NCI-H2029 treated with DMSO at 0.1 percent for 48 hours (cell line): ENCODE measurements at places on chromosomes 6 and 20.
A peak's percentile ranks its signal among the peaks of the same experiment; 100 is the strongest.

- DNase-seq, result peak; percentile 99
Measured at GRCh38 chr6:26043384-26044139, 43.7 kb upstream of the HFE start.

- no peak for DNase-seq
Measured at GRCh38 chr6:93183531-93183972, 235.8 kb downstream of the EPHA7 start.

DNA sequence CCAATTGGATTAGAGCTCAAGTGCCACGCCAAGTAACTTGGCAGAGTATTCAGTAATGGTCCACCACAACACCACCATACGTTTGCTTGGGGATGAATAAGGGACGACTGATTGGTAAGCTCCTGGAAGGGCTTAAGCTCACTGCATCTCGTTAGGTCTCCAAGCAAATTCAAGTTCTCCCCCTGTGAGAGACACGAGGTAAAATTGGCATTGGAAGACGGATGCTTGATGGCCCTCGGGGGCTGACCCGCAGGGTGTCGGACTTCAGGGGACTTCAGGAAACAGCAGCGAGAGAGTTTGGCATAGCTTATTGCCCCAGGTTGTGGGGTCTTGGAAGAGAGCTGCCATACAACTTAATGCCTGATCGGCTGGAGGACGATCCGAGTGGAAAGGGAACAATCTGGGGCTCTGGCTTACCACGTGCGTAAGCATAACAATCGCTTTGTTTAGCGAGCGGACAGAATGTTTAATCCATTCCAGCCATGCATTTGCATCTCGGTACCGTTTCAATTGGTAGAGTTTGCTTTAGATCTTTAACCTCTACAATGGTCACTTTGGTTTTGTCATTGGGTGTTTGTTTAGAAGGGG is 4.8 kb upstream of the ZNFX1 start:
- DNase-seq, result no peak

- no peak for DNase-seq
Measured at GRCh38 chr20:13325033-13325432, 104.0 kb downstream of the ISM1 start.

- DNase-seq, result no peak
Measured at GRCh38 chr6:144921206-144921975, 636.3 kb downstream of the UTRN start.

DNA sequence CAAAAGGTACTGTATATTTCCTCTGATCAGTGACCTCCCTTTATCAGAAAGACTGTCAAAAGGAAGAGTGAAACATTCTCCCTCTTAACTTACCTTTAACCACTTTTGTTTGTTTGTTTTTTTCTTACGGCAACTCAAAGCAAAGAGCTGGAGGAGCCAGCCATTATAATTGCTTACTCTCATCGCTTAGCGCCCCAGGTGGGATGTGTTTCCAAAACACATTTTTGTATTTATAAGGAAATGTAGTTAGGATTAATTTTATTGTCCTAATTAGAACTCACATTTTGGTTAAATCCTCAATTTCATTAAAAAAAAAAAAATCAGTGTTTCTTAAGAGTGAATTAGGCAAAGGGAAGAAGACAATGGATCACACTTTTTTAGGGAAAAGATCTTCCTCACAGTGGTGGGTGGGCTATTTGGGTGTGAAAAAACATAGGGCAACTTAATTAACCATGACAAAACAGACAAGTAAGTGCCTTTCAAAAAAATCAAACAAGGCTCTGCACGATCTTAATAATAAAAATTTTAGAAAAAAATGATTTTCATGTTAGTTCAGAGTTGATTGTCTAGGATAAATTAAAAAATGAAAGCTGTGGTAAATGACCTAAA is 1.2 kb upstream of the PHACTR2 start:
- DNase-seq, result no peak

DNA sequence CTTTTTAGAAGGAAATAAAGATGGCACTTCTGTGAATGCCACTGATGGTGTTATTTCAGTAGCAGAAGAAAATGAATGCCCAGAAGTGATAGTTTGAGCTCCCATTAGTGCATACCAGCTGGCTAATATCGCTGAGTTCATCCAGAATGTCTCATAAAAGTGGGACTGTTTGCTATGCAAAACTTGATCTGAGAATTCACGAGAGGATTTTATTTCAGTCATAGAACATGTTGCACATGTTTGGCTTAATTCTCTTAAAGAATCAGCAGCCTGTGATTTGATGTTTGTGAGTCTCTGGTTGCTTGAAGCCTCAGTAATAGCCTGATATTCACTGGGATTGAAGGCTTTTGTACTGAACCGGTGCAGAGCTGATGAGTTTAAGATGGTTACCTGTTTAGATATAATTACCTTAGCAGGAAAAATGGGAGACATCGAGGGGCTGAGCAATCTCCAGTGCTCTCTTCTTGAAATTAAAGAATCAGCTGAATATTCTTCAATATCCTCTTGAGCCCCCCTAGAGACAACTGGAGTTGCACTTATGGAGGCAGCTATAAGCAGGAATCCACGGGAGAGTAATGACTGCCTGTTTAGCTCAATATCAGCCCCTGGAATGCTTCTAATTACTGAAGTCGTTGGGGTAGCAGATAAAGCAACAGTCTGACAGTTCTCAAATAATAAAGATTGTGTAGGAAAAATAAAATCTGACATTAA is 955.5 kb downstream of the PHF3 start:
- DNase-seq, result no peak

DNA sequence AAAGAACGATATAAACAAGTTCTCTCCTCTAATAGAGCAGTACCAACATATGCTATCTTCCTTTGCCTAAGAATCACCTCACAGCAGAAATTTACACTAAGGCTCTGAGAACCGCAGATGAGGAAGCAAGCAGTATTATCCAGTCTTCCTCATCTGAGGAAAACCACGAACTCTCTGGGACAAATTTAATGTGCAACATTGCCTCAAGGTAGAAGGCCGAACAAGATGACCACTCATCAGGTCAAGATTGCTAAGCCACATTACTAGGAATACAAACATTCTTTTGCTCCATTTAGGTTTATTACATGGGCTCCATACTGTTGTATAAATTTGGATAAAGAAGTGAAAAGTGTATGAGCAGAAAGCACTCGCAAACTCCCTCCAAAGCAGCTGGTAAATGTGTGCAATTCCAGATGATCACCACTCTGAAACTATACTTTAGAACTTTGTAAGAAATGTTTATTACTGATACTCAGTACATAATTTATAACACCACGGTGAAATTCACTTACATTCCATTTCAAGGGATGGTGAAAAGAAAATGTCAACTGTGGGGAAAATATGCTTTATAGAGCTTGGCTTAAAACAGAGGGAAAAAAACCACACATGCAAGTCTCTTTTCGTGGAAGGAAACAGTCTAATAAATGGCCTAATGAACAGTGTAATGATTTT is 398.4 kb downstream of the BTBD9 start:
- DNase-seq, result no peak

DNA sequence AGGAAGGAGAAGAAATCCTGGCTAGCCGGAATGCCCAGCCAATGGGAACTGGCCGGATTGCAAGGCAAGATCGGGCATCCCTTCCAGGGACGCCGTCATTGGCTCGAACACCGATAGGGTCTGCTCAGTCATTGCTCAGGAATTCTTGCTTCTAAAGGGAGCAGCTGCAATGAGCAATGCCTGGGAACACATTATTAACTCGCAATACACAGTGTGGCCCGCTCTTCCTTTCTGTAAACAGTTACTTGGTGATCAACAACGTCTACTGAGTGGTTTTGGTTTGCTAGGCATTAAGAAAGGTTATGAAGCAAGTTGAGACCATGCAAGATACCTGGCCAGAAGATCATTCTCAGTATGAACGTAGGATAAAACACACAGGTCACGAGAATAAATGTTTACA is 165.4 kb upstream of the CITED2 start:
- no peak for DNase-seq

- DNase-seq, result no peak
Measured at GRCh38 chr20:57375652-57376230, 15.5 kb upstream of the RBM38 start.

DNA sequence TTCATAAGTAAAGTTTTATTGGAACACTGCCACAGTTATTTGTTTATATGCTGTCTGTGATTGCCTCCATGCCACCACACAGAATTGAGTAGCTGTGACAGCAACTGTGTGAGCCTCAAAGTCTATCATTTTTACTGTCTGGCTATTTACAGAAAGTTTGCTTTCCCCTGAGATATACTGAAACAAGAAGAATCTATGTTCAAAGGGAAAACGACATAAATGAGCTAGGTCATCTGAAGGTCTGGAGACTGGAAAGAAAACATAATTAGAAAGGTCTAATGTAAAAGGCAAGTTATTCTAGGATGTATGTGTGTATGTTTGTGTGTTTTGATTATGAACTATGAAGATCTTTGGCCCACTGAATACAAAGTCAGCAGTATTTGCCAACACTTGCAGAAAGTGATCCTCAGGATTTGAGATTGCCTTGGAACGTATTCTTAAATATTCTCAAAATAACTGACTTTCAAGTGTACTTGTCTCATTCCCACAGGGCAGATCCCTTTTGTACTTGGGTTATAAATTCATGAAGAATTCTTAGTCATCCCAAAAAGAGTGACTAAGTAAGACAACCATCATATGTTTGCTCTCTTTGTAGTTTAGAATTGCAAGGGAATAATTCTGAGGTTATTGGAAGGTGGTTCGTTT is 677.7 kb downstream of the DOK5 start:
- DNase-seq, result no peak

DNA sequence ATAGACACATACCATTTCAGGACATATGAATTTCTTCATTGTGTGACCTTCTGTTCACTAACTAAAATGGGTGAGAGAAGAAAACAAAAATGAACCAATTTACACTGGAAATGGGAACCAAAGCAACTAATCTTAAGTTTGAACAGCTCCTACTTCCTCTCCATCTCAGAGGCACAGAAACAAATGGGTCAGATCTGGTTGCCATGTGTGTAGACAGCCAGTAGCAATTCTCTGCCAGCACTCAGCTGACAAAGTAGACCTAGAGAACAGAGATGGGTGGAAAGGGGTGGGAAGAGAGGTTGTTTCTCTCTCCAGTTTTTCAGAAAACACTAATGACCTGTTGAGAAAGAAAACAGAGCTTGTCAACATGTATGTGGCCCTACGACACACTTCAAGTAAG is 14.3 kb upstream of the POPDC3 start:
- no peak for DNase-seq

DNA sequence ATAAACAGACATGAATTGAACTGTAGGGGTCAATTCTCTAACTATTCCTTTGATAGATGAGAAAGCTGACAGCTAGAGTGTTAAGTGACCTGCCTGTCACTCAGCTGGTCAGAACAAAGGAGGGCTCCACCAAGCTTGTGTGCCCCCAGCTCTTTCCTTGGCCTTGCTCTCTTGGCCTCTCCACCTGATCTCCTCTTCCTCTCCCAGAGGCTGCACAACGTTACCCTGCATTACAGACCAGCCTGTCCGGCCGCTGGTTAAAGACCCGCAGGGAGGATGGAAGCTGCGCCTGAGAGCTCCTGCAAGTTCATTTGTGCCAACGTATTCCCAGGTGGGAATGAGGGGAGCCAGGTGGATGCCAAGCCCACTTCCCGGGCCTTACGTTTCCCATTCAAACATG is 22.5 kb downstream of the AGPAT4 start:
- DNase-seq, result no peak

- peak; percentile 84 for DNase-seq
Measured at GRCh38 chr6:31680226-31681134, at the start of gene LY6G5C. Gene LY6G5C, minus strand, starts transcription at chr6:31681067. Its CDS starts 694 bp downstream, at chr6:31680373.

GRCh38 chr6:153957394-153957793 is 81.6 kb upstream of the OPRM1 start:
- no peak for DNase-seq

DNA sequence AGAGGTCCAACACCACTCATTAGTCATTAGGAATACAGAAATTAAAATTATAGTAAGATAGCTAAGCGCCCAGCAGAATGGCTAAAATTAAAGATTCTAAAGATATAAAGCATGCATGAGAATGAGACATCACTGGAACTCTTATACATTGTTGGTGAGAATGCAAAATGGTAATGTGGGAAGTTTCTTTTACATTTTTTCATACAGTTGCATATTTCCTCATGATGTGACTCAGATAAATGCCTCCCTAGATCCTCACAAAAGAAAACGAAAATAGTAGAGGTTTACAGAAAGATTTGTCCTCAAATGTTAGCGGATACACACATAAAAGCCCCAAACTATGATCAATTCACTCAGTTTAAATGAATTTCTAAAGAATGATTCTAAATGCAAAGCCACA is 633.7 kb upstream of the GJE1 start:
- DNase-seq, result no peak
